ENCODE measurements at places on chromosomes 2 and 18.

- no peak for DNase-seq
These were observed 3.5 kb downstream of the SLC4A3 start for GRCh38 chr2:219630770-219631405.

DNA sequence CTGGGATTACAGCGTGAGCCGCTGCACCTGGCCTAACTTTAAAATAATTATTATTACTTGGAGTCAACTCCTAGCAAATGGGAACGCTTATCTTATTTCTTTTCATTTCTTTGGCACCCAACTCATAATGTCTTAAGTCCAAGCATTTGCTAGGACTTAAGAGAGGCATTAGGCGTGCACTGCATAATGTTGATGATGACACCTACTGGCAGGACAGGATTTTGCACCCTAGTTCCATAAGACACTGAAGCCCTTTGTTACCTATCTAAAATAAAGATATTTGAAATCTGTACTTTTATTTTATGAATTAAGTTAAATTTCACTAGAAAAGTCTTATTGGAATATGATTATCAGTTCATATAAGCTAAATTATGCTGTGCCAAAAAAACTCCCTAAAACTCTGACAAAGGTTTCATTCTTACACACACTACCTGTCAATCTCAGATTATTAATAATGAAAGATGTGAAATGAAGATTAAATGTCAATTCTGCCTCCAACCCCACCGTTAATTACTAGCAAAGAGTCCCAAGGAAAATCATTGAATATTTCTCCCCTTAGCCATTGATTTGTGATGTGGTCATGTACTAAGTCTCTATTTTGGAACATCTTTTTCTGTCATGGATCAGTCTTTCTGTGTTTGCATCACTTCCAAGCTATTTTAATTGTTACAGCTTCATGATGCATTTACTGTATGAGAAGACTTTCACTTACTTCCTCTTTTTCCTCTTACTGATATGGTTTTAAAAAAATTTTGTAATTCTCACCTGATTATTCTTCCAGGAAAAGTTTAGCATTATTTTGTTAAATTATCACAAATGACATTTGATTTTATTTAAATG is 12.7 kb upstream of the CDH2 start:
- no peak for DNase-seq

DNA sequence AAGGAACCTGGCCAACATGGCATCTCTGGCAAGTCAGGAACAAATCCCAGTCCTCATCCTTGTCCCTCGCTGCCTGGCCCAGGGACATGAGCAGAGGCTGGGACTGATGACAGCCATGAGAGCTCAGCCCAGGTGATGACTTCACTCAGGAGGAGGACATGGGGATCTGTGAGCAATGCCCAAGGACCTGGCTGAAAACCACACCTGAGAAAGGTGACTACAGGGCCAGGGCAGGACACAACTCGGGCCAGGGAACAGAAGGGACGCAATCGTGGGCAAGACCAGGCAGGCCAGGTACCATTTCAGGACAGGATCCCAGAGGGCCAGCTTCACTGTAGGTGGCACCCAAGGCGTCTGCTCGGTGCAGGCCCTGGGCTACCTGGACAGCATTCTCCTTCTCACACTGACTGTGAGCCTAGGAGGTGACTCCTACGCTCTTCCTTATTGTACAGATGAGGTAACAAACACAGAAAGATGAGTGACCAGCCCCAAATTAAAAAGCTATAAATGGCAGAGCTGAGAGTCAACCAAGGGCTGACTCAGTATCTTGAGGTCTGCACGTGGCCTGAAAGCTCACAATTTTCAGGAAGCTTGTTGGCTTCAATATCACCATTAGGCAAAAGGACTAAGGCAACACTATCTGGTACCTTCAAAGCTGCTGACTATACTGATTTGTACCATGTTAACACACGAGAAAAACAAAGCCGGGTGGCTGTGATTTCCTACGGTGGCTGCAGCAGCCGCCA is 141.1 kb downstream of the EIPR1 start:
- no peak for DNase-seq

- DNase-seq, result no peak
These were observed 53.5 kb upstream of the SLC38A11 start for GRCh38 chr2:165008730-165009315.

DNA sequence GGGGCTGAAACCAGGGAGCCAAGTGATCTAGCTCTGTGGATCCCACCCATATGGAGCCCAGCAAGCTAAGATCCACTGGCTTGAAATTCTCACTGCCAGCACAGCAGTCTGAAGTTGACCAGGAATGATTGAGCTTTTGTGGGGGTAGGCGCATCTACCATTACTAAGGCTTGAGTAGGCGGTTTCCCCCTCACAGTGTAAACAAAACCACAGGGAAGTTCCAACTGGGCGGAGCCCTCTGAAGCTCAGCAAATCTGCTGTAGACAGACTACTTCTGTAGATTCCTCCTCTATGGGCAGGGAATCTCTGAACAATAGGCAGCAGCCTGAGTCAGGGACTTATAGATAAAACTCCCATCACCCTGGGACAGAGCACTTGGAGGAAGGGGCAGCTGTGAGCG is 96.7 kb downstream of the CCDC148 start:
- DNase-seq, result no peak

GRCh38 chr2:51760441-51760840 is 728.5 kb upstream of the NRXN1 start:
- DNase-seq, result no peak

GRCh38 chr2:33500177-33500576 is 23.7 kb downstream of the RASGRP3 start:
- no peak for DNase-seq

- no peak for DNase-seq
These were observed 45.3 kb upstream of the SPAG16 start for GRCh38 chr2:213238753-213239495.

DNA sequence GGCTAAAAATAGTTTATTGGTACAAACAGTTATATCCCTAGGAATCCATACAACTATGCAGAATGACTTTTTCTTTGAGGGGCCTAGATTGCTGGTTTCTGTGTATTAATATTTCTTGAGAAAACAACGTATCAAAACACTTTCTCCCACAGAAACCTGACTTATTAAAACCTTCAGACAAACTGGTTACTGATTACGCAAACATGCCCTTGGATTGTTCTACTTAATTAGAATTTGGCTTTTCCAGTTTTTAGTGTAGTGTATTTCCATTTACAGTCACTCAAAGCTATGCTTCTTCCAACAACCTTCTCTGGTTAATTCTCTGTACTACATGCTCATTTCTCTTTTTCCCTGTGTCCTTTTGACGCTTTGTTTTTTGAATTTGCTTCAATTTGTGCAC is 20.0 kb downstream of the VAPA start:
- no peak for DNase-seq

Data from hypothalamus (tissue), 51 donors.